ENCODE measurements at places on chromosomes 4 and X.

GRCh38 chr4:38696697-38697096, 32.7 kb downstream of the KLF3 start:
- no peak for DNase-seq

- DNase-seq: no peak
These were observed 17.1 kb downstream of the MGST2 start for GRCh38 chr4:139682741-139683151.

DNA sequence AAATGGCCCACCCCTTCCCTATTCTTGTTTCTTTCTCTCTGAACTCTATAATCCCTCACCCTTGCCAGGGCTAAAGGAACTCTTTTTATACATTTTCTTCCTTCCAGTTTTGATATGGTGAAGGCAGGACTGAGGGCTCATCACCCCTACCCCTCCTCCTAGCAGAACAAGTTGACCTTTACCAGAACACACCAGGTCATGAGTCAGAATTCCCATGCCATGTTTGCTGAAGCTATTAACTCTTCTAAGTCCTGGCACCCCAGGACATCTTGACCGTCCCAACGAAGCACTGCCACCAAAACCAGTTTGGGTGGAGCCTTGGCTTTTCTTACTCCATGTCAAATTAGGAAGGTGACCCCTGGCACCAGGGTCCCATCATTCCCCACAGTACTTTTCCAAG, 57.5 kb upstream of the DYNLT3 start:
- DNase-seq: no peak

GRCh38 chrX:16511796-16512776, 137.9 kb upstream of the S100G start:
- no peak for DNase-seq

DNA sequence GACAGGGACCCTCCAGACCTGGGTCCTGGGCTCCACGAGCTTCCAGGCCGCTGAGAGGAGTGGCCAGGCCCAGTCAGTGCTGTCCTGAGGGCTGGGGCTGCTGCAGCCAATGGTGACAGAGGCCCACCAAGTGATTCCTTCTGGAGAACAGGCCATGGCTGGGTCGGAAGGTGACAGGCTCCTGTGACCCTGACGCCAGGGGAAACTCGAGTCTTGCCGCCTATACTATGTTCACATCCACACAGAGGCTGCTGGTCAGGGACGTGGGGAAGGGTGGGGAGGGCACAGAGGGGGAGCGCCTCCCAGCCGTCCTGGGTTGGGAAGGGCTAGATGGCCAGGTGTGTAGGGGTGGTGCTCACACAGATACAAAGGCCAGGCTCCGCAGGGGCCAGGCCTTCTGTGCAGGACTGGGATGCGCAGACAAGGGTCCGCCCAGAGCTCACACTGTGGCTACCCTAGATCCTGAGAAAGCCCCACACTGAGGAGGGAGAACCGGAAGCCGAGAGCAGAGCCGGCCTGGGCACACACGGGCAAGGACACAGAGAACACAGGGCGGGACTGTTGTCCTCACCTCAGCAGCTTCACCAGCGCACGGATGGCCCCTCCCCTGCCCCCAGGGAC, 81.4 kb downstream of the HTRA3 start:
- DNase-seq: no peak

- DNase-seq: no peak
These were observed 166.8 kb downstream of the BTC start for GRCh38 chr4:74627504-74627903.

DNA sequence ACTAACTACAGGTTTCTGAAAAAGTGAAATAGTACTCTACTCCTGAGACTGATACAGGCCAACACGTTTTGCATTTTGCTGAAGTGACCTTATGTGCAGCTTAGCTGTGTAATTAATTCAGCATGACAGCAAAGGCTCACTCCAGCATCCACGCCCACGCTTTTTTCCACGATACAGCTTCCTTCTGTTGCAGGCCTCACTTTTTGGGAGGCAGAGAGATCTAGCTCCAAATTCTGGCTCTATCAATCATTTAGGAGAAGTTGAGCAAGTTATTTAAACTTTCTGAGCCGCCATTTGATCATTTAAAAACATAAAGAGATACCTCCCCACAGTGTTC, 160.3 kb downstream of the AFAP1 start:
- no peak for DNase-seq

- no peak for DNase-seq
These were observed 211.5 kb upstream of the MID1 start for GRCh38 chrX:10831716-10832502.

DNA sequence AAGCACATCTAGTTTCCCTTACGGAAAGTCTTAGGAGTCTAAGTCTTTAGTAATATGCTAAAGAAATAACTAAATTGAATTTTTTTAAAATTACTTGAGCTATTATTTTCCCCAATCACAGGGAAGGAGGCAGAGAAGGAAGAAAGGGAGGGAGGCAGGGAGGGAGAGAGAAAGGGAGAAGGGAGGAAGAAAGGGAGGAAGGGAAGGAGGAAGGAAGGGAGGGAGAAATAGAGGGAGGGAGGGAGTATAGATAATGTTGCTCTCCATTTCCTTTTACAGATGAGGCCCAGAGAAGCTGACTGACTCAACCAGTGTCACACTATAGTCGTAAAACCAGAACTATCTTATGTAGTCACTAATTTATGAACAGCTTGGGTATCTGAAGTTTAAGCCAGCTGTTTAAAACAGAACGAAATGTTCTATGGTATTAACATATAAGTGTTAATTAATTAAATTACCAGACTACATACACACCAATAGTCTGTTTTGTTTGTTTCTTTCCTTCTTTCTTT, 14.6 kb downstream of the SH3RF1 start:
- no peak for DNase-seq

DNA sequence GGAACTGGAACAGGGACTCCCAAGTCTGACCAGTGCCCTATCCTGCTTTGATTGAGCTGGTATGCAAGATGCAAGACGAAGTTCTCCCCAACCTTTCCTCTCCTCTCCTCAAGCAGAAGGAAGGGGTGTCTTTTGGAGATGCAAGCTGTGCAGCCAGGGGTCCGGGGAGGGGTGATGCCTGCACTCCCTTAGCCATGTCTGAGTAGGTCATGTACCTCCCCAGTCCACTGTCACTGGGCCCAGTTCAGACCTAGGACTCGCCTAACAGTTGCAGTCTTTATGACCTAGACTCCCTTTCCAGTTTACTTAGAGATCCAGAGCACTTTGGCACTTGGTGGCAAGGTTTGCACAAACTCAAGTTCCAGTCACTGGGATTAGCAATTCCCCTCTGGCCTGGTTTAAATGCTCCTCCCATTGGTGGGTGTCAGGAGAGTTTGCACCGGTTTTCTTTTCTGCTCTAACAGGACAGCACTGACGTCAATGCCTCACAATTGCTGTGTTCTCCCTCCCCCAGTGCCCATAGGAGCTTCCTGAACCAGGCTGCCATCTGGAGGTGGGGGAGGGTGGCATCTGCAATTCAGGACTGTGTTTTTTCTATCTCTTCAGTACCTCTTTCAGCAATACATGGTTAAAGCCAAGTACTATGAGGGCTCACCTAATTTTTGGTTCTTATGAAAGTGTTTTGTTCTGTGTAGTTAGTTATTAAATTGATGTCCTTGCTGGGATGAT, 782.2 kb downstream of the ARAP2 start:
- no peak for DNase-seq

DNA sequence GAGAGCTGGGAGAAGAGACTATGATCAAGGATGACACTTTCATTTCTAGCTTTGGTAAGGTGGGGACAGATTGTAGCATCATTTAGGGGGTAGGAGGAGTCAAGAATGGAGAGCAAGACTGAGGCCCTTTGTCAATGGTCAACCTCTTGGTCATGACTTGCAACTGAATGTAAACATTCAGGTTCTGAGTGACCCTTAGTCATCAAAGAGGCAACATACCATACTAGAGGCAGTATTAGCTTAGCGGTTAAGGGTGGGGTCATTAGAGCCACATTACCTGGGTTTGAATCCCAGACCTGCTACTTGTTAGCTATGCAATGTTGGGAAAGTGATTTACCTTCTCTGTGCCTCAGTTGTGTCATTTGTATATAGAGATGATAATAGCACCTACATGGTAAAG, 76.5 kb downstream of the MED28 start:
- no peak for DNase-seq

- no peak for DNase-seq
These were observed 172.2 kb downstream of the CCSER1 start for GRCh38 chr4:90299373-90299772.

- DNase-seq: no peak
These were observed 466.1 kb downstream of the DTHD1 start for GRCh38 chr4:36747277-36748129.

- no peak for DNase-seq
These were observed 94.0 kb upstream of the TBL1X start for GRCh38 chrX:9370893-9371292.

DNA sequence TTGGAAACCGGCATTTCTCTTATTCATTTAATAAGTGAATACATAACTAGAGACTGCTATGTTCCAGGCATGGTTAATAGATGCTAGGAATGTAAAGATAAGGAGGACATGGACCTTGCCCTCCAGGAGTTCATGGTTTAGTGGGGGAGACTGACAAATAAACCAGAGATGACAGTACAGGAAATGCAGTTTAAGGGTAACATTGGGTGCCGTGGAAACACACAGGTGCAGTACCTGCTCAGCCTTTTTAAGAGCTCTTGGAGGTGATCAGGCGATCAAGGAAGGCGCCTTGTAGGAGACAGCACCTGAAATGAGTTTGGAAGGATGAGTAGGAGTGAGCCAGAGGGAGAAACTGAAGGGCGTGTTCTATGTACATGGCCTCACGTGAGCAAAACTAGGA, 145.8 kb downstream of the AASDH start:
- no peak for DNase-seq
